ENCODE measurements at places on chromosomes 7 and 10. TPM values are rescaled to one million over a fixed set of nuclear protein-coding genes. Genes with fewer than 3 reads are reported as not detected.

GRCh38 chr7:1341361-1342089 is 108.9 kb downstream of the UNCX start:
- H3K27me3 ChIP-seq = no peaks in the 10 kb centered on the region
- no peak overlapping the region for H3K27ac ChIP-seq
- no peaks in the 10 kb centered on the region for H3K36me3 ChIP-seq
- H3K4me1 ChIP-seq = no peaks in the 10 kb centered on the region
- no peak overlapping the region for H3K4me3 ChIP-seq

GRCh38 chr10:113381981-113382509 is 170.8 kb upstream of the HABP2 start:
- DNase-seq = no peak
- no peaks in the 10 kb centered on the region for H3K27me3 ChIP-seq
- H3K36me3 ChIP-seq = no peaks in the 10 kb centered on the region
- H3K4me1 ChIP-seq = no peaks in the 10 kb centered on the region

CFAP69 gene
- not detected for total RNA-seq

DNA sequence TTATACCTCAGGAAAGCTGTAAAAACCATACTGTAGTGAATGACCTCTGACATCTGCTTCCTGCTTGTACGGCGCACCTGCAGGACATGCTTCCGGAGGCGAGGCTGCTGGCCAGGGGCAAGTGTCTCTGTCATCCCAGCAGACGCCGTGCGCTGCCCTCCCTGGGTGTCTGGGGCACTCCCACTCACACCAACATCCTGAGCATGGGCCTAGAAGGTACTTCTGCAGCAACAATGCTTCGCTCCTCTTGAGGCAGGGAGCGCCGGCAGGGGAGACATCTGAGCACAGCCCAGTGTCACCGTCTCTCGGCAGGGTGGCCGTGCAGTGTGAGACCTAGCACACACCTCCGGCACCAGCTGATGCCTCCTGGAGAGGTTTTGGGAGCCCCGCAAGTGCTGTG is 269.2 kb downstream of the MAD1L1 start:
- no peaks in the 10 kb centered on the region for H3K4me1 ChIP-seq
- H3K4me3 ChIP-seq = no peak overlapping the region
- no peak overlapping the region for H3K27ac ChIP-seq
- no peaks in the 10 kb centered on the region for H3K27me3 ChIP-seq
- H3K36me3 ChIP-seq = no peaks in the 10 kb centered on the region

GRCh38 chr7:19369806-19370205 is 224.6 kb upstream of the FERD3L start:
- no peak for DNase-seq
- no peaks in the 10 kb centered on the region for H3K4me1 ChIP-seq
- no peaks in the 10 kb centered on the region for H3K36me3 ChIP-seq
- H3K4me3 ChIP-seq = no peak overlapping the region

DNA sequence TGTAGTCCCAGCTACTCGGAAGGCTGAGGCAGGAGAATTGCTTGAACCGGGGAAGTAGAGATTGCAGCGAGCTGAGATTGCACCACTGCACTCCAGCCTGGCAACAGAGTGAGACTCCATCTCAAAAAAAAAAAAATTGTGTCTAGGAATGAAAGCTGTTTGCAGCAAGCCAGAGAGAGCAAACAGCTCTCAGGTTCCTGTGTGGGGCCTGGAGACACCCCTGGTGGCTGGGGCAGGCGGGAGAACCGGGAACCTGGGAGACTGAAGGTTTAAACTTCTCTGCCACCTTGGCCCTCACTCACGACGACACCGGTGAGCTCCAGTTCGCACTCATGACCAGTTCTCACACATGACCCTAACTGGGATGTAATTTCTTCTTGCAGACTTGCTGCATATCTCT is 13.2 kb upstream of the UNCX start:
- H3K4me1 ChIP-seq = peaks cover 5% of the 10 kb centered on the region
- no peaks in the 10 kb centered on the region for H3K36me3 ChIP-seq
- no peak overlapping the region for H3K4me3 ChIP-seq
- no peaks in the 10 kb centered on the region for H3K27me3 ChIP-seq
- DNase-seq = no peak
- H3K27ac ChIP-seq = no peak overlapping the region

GRCh38 chr7:151078233-151079040 is 2.2 kb downstream of the FASTK start:
- H3K36me3 ChIP-seq = no peaks in the 10 kb centered on the region
- no peak overlapping the region for H3K4me3 ChIP-seq
- no peaks in the 10 kb centered on the region for H3K27me3 ChIP-seq

DNA sequence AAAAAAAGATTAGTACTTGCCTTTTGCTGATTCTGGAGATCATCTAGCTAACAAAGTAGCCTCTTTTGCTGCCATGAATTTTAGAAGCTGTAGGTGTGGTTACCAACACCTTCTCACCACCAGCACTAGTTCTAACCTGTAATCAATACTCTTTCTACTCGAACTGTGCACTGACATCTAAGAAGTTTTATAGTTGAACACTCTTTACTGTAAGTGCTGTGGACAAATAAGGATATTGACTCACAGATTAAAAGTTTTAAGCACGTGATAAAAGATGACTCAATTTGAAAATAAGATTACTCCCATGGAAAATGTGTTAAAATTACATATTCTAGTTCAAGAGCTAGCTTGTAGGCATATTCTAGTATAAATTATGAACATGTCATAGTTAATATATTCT is 89.9 kb downstream of the REEP3 start:
- no peak overlapping the region for H3K27ac ChIP-seq
- no peaks in the 10 kb centered on the region for H3K4me1 ChIP-seq
- no peak for DNase-seq
- H3K27me3 ChIP-seq = no peaks in the 10 kb centered on the region

GRCh38 chr7:73707045-73707631 is 12.3 kb downstream of the STX1A start:
- no peaks in the 10 kb centered on the region for H3K27me3 ChIP-seq
- no peaks in the 10 kb centered on the region for H3K36me3 ChIP-seq
- H3K4me1 ChIP-seq = no peaks in the 10 kb centered on the region
- DNase-seq = peak; percentile 46

GRCh38 chr10:24883176-24883575 is 69.2 kb downstream of the PRTFDC1 start:
- H3K27me3 ChIP-seq = no peaks in the 10 kb centered on the region
- no peaks in the 10 kb centered on the region for H3K36me3 ChIP-seq
- H3K4me1 ChIP-seq = no peaks in the 10 kb centered on the region
- H3K4me3 ChIP-seq = no peak overlapping the region
- no peak for DNase-seq

ASAH2 gene
- 5.0 TPM for total RNA-seq

DNA sequence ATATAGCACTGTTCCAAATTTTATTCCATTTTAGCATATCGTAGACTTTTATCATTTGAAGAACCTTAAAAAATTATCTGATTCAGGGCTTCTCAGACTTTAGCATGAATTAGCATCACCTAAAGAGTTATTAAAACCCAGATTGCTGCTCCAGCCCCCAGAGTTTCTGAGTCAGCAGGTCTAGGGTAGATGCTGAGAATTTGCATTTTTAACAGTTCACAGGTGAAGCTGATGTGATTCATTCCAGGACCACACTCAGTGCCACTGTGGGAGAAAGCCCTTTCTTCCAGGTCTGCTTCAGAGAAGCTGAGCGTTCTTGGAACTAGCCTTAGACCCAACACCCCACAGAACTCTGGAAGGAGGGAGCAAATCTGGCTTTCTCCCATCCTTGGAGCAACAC is 174.1 kb upstream of the YAE1 start:
- H3K4me3 ChIP-seq = no peak overlapping the region
- no peak overlapping the region for H3K27ac ChIP-seq
- no peaks in the 10 kb centered on the region for H3K27me3 ChIP-seq
- no peak for DNase-seq
- H3K36me3 ChIP-seq = no peaks in the 10 kb centered on the region

DNA sequence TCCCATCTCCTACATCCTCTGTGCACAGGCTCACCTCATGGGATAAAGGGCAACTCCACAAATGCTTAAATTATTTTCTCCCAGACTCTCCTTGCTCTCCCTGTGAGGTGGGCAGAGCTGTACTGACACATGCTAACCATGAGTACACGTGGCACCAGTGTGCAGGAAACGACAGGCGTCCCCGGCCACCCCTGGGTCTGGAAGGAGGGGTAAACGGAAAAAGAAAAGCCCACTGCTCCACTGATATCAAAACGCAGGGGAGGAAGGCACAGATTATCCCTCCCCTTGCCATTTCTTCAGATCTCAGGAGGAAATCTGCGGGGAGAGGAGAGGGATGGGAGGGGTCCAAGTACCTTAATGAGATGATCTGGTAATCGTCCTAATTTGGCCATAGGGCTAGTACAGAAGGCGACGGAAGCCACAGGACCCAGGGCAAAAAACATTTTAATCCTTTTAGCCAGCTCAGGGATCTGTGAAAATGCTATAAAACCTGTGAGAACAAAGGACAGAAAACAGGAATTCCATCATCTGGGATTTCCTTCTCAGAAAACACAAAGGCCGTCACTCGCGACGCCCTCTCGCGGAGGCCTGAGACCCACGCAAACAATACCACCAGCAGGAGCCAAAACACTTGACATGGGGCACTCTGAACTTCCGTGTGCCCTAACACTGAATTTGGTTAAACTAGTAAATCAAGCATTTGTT is 17.8 kb upstream of the CH25H start:
- no peaks in the 10 kb centered on the region for H3K27me3 ChIP-seq
- DNase-seq = no peak
- H3K27ac ChIP-seq = no peak overlapping the region
- no peaks in the 10 kb centered on the region for H3K4me1 ChIP-seq
- H3K4me3 ChIP-seq = no peak overlapping the region
- peaks cover 47% of the 10 kb centered on the region for H3K36me3 ChIP-seq

DNA sequence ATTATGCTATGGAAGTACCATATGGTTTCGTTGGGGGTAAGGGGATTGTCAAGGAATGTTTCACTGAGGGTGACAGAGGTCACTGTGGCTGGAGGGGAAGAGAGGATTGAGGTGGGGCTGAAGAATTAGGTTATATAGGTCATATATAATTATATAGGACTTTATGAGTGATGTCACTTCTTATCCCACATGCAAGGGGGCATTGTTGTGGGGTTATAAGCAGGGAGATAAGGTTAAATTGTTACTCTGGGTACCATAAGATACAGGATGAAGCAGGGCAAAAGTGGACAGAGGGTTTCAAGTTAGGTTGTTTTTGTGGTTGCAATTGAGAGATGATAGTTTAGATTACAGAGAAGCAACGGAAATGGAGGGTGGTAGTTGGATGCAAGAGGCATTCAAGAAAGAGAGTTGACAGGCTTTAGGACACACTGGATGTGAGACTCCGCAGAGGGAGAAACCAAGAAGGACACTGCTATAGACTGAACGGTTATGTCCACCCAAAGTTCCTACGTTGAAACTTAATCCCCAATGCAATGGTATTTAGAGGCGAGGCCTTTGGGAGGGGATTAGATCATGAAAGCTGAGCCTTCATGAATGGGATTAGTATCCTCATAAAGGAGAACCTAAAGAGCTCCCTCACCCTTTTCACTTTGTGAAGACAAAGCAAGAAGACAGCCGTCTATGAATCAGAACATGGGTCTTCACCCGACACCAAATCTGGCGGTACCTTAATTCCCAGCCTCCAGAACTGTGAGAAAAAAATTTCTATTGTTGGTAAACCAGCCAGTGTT is 7.0 kb upstream of the PRR15 start:
- H3K27me3 ChIP-seq = no peaks in the 10 kb centered on the region
- H3K27ac ChIP-seq = no peak overlapping the region
- no peak for DNase-seq

Measured in Peyer's patch (tissue), 4 donors.